ENCODE measurements at places on chromosomes 16 and 17. TPM values are rescaled to one million over a fixed set of nuclear protein-coding genes. Genes with fewer than 3 reads are reported as not detected.

The MT1G gene
- not detected for total RNA-seq

The TERB1 gene
- total RNA-seq, result 0.09 TPM

The HASPIN gene
- total RNA-seq, result 0.79 TPM

The CAPNS2 gene
- 1.7 TPM for total RNA-seq

The TRIM72 gene
- total RNA-seq, result under 0.01 TPM

The ZDHHC1 gene
- total RNA-seq, result 5.7 TPM

The AHSP gene
- total RNA-seq, result not detected

The MYCBPAP gene
- 2.6 TPM for total RNA-seq

The ZPBP2 gene
- not detected for total RNA-seq

The TBC1D3G gene
- not detected for total RNA-seq

The UBFD1 gene
- total RNA-seq, result 40.9 TPM

The CCL11 gene
- total RNA-seq, result 0.52 TPM

The TP53TG3 gene
- not detected for total RNA-seq

The ZFP90 gene
- 18.6 TPM for total RNA-seq

The CHMP6 gene
- total RNA-seq, result 9.8 TPM

The KRT32 gene
- total RNA-seq, result not detected

The TSPOAP1 gene
- total RNA-seq, result 1.1 TPM

The CMTM3 gene
- 5.4 TPM for total RNA-seq

The ACSM5 gene
- not detected for total RNA-seq

The TELO2 gene
- total RNA-seq, result 9.5 TPM

The SNTB2 gene
- total RNA-seq, result 37.8 TPM

The CSH1 gene
- total RNA-seq, result not detected

The NPIPA7 gene
- 1.1 TPM for total RNA-seq

The SMYD4 gene
- total RNA-seq, result 6.3 TPM

The NPIPA5 gene
- total RNA-seq, result 2.3 TPM

The ZFP3 gene
- total RNA-seq, result 1.3 TPM

The LGALS9 gene
- 0.60 TPM for total RNA-seq

The KRTAP4-3 gene
- total RNA-seq, result not detected

The CBX2 gene
- 1.2 TPM for total RNA-seq

The C1QTNF8 gene
- total RNA-seq, result not detected

The CLEC18A gene
- total RNA-seq, result under 0.01 TPM

The NHERF2 gene
- 34.4 TPM for total RNA-seq

The CARD14 gene
- total RNA-seq, result 0.47 TPM

The NLRC3 gene
- total RNA-seq, result under 0.01 TPM

The DPEP2 gene
- total RNA-seq, result not detected

The CRYBA1 gene
- total RNA-seq, result not detected

The C16orf90 gene
- not detected for total RNA-seq

The CACNG1 gene
- total RNA-seq, result not detected

The CD300H gene
- total RNA-seq, result not detected

The KRT10 gene
- 2.2 TPM for total RNA-seq

The SLC52A1 gene
- 0.32 TPM for total RNA-seq

The PROCA1 gene
- total RNA-seq, result 1.6 TPM

The PRSS33 gene
- total RNA-seq, result not detected

The TMEM238L gene
- not detected for total RNA-seq

The SLC5A10 gene
- total RNA-seq, result not detected

The CLEC18B gene
- 0.47 TPM for total RNA-seq

Data from bronchial smooth muscle cell (primary cell).